ENCODE measurements at places on chromosomes 3 and 15. TPM values are rescaled to one million over a fixed set of nuclear protein-coding genes. Genes with fewer than 3 reads are reported as not detected.

DNA sequence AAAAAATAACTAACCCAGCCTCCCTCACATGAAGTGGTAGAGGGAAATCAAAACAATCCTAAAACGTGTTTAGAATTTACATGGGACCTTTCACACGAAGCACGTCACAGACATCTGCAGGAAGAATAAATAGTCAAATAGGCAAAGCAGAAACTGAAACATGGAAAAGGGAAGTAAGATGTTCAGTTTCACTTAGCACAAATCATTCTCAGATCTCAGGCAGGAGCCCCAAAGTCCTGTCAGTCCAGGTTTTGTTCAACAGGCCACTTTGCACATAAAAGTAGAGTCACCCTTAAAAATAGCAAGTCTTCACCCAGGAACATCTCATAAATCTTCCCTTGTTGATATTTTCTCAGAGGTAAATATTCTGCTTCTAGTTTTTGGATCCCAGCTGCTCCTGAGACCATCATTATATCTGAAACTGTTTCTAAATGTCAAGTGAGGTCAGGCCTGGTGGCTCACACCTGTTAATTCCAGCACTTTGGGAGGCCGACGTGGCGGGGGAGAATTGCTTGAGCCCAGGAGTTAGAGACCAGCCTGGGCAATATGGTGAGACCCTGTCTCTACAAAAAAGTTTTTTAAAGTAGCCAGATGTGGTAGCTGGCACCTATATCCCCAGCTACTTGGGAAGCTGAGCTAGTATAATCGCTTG lies 1.9 kb downstream of the RUBCN start:
- no peak for DNase-seq

DNA sequence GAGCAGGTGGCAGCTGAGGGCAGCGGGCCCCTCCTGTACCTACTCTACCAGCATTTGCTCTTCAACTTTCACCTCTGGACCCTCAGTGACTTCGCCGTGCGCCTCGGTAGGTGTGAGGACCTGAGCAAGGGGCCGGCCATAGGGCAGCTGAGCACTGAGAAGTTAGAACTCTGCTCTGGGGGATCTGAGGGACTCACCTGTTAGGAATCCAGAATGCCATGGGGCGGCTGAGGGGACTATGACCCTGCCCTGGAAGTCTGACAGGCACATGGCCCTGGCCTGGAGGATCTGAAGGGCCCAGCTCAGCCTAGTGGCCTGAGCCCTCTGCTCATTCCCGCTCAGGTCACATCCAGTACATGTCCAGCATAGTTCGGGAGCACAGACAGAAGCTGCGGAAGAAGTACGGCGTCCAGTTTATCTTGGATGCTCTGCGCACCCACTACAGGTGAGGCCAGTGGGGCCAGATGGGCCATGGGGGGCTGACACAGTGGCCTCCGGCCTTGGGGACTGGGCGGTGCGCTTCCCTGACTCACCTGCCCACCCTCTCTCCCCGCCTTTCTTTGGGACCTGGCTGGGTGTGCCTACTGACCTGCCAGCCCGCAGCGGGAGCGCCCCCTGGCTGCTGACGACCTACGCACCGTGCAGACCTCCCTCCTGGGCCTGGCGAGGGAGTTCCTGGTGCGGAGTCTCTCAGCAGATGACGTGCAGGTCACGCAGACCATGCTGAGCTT lies 18.8 kb downstream of the NBEAL2 start:
- no peak for DNase-seq

GRCh38 chr3:52321481-52321880 lies 5.4 kb downstream of the DNAH1 start:
- DNase-seq: no peak

DNA sequence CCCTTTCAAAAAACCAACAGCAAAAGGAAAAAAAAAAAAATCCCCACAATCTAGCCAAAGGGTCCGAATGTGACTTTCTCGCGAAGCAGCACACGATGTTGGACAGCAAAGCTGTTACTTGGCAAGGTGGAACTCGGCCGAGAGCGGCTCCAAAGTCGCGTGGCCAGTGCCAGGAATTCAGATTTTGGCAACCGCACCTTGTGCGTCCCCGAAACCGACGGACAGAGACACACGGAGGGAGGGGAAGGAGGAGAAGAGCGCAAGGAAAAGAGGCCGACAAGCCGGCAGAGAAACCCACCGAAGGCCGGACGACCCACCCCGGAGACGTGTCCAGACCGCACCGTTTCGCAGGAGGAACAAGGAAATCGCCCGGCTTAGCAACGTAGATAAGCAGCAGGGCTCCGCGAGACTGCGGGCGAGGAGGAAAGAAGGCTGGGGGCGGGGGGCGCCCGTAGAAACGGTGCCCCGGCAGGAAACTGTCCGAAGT lies 517.3 kb downstream of the MECOM start:
- DNase-seq: no peak

DNA sequence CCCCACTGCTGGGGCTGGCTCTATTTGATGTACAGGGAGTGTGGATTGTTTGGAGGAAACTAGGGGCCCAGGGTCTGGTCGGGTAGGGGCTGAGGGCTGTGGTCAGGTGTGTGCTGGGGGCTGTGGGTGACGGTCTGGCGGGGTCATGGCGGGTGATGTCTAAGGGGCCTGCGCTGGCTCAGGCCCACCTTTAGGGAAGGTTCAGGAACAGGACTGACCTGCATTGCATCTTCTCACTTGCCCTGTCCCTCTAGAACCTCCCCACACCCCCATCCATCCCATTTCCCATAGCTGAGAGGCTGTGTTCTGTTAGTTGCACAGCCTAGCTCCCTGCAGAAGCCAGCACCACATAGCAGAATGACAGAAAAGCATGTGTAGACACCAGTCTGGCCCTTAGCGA lies 39.1 kb downstream of the SCN5A start:
- DNase-seq: no peak

DNA sequence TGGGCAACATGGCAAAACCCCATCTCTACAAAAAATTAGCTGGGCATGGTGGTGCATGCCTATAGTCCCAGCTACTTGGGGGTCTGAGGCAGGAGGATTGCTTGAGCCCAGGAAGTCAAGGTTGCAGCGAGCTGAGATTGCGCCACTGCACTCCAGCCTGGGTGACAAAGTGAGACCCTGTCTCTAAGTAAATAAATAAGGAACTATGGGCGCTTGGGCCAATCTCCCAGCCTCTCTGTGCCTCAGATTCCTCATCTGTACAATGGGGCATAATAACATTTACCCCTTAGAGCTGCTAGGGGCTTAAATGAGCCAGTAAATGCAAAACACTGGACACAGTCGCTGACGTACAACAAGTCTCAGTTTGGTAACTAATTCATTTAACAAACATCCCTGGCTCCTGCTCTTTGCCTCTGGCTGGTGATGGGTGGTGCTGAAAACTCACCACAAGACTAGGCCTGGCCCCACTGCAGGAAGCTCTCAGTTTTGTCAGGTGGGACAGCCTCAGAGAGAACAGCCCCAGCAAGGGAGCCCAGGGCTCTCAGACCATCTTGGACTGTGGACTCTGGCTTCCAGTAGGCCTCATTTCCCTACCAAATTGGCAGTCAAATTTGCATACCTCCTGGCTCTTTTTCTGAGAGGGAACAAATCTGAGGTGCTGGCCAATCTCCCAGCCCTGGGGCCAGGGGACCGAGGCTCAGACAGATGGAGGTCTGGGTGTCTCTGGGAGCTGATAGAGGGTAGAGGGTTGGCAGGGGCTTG lies 6.4 kb upstream of the TBC1D2B start:
- DNase-seq: no peak

DNA sequence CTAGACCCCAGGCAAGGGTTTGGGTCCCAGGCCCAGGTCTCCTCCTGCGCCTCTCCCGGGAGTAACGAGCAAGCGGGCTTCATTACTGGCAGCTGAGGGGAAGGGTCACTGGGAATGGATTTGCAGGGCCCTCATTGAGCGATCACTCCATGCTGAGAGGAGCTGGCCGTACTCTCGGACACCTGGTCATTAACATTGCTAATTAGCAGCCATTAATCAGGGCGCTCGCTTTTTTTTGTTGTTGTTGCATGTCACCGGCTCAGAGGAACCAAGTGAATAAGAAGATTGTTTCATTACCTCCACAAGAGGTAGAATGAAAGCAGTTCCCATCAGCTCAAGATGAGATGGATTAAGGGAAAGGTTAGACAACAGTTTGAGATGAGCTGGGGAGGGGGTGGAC lies 293.0 kb upstream of the ATP11B start:
- no peak for DNase-seq

- no peak for DNase-seq
These were observed 7.6 kb downstream of the XXYLT1 start for GRCh38 chr3:195263193-195263924.

DNA sequence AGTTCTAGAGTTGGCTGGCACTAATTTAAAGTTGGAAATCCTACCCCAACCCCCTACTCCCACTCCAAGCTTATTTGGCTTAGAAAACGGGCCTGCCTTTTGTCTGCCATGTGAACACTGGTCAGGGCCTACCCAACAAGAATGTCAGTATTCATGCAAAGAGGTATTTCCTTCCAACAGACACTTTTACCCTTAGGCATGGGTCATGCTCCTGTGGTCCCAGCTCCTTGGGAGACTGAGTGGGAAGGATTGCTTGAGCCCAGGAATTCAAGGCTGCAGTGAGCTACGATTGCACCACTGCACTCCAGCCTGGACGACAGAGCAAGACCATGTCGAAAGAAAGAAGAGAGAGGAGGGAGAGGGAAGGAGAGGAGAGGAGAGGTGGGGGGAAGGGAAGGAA lies 137.5 kb upstream of the LRTM1 start:
- no peak for DNase-seq

DNA sequence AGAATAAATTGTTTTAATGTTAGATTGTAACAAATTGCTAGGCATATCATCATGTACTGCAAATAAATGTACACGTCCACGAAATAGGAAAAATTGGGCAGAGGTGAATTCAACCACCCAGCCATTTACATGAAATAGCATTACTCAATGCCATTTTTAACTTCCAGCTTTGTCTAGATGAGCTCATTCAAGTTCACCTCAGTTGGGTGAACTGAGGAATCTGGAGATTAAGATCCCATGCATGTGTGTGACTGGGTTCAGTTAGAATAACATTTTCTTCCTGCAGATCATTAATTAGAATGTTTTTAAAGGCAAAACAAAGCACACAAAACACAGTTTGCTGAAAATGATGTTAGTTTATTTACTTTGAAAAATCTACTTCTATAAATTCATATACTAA lies 767.8 kb upstream of the GOLIM4 start:
- DNase-seq: no peak

- DNase-seq: no peak
These were observed 47.1 kb downstream of the OIP5 start for GRCh38 chr15:41285285-41285684.

DNA sequence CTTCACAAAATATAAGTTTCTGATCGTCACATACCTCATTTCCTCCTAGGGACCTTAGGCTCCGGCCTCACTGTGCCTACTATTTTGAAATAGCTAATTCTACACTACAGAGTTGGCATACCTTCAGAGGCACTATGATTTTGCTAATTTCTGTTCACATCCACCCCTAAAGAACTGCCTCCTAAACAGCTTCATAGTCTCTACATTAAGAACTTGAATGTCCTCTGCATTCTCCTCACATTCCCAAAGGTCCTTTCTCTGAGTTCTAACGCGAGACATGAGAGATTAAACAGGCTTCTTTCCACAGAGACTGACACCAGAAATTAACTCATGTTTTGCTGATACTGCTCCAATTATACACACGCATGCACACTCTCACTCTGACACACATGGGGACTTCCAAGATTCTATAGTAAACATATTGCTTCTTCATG lies 75.5 kb downstream of the DLG1 start:
- DNase-seq: no peak

GRCh38 chr3:174162550-174162949 lies 696.6 kb upstream of the NAALADL2 start:
- DNase-seq: no peak

GRCh38 chr3:43247561-43248184 lies 38.7 kb upstream of the SNRK start:
- no peak for DNase-seq

GRCh38 chr3:33146791-33147445 lies 33.1 kb downstream of the CRTAP start:
- DNase-seq: peak; percentile 36

LDHAL6B gene
- total RNA-seq: not detected

COL6A5 gene
- total RNA-seq: 0.30 TPM

OXNAD1 gene
- total RNA-seq: 16.5 TPM

CRABP1 gene
- 9.0 TPM for total RNA-seq

Measured in skin of body (tissue), 3 donors.